Calu3 (cell line): ENCODE measurements at places on chromosomes 2 and 18. TPM values are rescaled to one million over a fixed set of nuclear protein-coding genes. Genes with fewer than 3 reads are reported as not detected.
A peak's percentile ranks its signal among the peaks of the same experiment; 100 is the strongest.

- no peaks in the 10 kb centered on the region for H3K27me3 ChIP-seq
- peaks cover 8% of the 10 kb centered on the region for H3K4me1 ChIP-seq
- peaks cover 4% of the 10 kb centered on the region for H3K36me3 ChIP-seq
- no peak for DNase-seq
These were observed 37.5 kb downstream of the RAMP1 start for GRCh38 chr2:237896956-237897355.

DNA sequence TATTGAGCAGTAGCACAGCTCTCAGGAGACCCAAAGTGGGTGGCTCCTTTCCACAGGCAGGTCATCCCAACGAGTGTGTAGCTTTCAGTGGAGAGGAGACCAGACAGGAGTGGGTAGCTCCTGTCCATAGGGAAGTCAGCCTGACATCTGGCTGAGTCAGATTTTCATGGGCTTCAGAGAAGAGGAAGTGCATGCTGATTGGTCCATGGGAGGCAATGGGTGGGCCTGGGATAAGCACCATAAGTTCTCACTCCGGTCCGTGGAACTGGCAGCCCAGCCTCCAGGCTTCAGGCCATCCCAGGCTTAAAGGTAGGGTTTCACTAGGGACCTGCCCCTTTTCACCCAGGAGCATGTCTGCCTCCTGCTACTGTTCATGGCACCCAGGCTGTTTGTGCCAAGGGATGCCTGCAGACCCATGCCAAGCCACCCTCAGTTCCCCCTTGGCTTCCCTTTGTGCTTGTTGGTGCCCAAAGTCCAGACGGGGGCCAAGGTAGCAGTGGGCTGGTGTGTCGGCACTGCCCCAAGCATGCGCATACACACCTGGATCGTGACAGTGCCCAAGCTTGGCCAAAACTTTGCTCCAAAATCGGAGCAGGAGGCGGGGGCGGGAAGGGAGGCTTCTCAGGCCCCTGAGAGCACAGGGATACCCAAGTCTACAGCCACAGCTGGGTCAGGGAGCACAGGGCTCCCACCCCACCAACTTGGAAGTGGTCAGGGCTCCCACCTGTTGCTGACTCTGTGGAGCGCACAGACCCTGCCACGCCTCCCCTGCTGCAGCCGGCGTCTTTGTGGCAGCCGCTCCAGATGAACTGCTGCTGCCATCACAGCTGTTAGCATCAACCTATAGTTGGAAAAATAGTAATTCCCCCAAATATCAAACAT, 26.4 kb downstream of the MARCHF7 start:
- H3K27ac ChIP-seq = no peak overlapping the region
- DNase-seq = no peak
- no peak overlapping the region for H3K4me3 ChIP-seq
- no peaks in the 10 kb centered on the region for H3K4me1 ChIP-seq

- peaks cover 7% of the 10 kb centered on the region for H3K27me3 ChIP-seq
- no peak overlapping the region for H3K27ac ChIP-seq
- H3K4me3 ChIP-seq = no peak overlapping the region
- no peaks in the 10 kb centered on the region for H3K36me3 ChIP-seq
- H3K4me1 ChIP-seq = peaks cover 10% of the 10 kb centered on the region
These were observed 8.9 kb upstream of the RNF144A start for GRCh38 chr2:6908291-6908690.

DNA sequence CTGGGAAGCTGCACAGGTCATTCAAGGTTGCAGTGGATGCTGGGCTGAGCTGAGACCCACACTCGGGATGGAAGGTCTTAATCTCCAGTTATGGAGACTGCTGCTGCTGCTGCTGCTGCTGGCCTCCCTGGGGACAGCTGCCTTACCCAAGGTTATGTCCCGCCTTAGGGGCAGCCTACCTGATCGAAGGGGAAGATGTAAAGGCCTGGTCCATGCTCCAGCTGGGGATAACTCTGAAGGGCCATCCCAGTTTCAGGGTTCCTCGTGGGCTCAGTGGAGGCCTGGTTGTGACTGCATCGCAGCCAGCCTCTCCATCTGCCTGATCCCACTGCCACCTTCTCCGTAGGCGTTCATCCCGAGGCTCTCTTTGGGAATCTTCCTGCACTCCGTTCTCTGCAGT, 33.0 kb downstream of the RHOB start:
- H3K36me3 ChIP-seq = peaks cover 4% of the 10 kb centered on the region
- H3K27ac ChIP-seq = no peak overlapping the region

The WNT10A gene
- 2.4 and 3.4 TPM in 2 replicates for total RNA-seq

The SLC19A3 gene
- total RNA-seq = 63.8 and 82.4 TPM in 2 replicates

GRCh38 chr2:223797037-223797436, 40.3 kb downstream of the AP1S3 start:
- DNase-seq = peak; percentile 77
- H3K27me3 ChIP-seq = no peaks in the 10 kb centered on the region
- H3K36me3 ChIP-seq = peaks cover 70% of the 10 kb centered on the region
- peaks cover 73% of the 10 kb centered on the region for H3K4me1 ChIP-seq

DNA sequence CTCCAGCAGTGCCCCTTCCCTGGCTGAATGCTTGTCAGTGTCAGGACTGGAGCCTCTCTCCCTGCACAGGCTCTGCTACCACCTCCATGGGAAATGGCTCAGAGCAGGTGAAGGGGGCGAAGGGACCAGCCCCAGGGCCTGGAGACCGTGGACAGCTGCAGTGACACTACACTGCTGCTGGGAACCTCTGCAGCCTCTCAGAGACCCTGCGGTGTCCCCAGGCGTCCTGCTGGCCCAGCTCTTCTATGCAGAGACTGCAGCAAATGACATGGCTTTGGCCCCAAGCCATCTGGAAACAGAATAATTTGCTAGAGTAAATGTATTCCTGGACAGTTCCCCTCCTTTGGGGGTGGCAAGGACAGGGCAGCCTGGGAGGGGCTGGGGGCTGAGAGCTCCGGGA, 53.2 kb downstream of the CIB4 start:
- no peak overlapping the region for H3K27ac ChIP-seq
- H3K4me3 ChIP-seq = no peak overlapping the region
- peaks cover 93% of the 10 kb centered on the region for H3K27me3 ChIP-seq
